ENCODE measurements at places on chromosomes 7 and 10. TPM values are rescaled to one million over a fixed set of nuclear protein-coding genes. Genes with fewer than 3 reads are reported as not detected.

SCIN gene
- 0.42 TPM for total RNA-seq

ITPRID1 gene
- total RNA-seq = not detected

SEC23IP gene
- 28.7 TPM for total RNA-seq

SUN1 gene
- 138 TPM for total RNA-seq

C1GALT1 gene
- total RNA-seq = 56.9 TPM

NCF1 gene
- 2.7 TPM for total RNA-seq

KCNH2 gene
- not detected for total RNA-seq

OLAH gene
- not detected for total RNA-seq

SHH gene
- total RNA-seq = not detected

UTF1 gene
- total RNA-seq = not detected

MYPN gene
- not detected for total RNA-seq

OGDHL gene
- 0.14 TPM for total RNA-seq

PTF1A gene
- not detected for total RNA-seq

SLC18A3 gene
- total RNA-seq = not detected

IRF5 gene
- 19.5 TPM for total RNA-seq

PRLHR gene
- total RNA-seq = not detected

MAGI2 gene
- 0.28 TPM for total RNA-seq

SPRN gene
- total RNA-seq = not detected

CCDC172 gene
- total RNA-seq = not detected

FAM180A gene
- not detected for total RNA-seq

HHEX gene
- 0.63 TPM for total RNA-seq

TSPAN15 gene
- 18.0 TPM for total RNA-seq

NHLRC2 gene
- 36.3 TPM for total RNA-seq

PPP3CB gene
- 17.2 TPM for total RNA-seq

NKX1-2 gene
- total RNA-seq = 3.3 TPM

FAM25C gene
- total RNA-seq = 8.0 TPM

CARD11 gene
- 6.1 TPM for total RNA-seq

TMEM196 gene
- total RNA-seq = not detected

ZNF138 gene
- total RNA-seq = 3.7 TPM

MCM10 gene
- 12.6 TPM for total RNA-seq

STRIP2 gene
- total RNA-seq = 3.8 TPM

MMRN2 gene
- 4.8 TPM for total RNA-seq

ZC3HAV1L gene
- 13.1 TPM for total RNA-seq

PIP gene
- not detected for total RNA-seq

STEAP1 gene
- 20.3 TPM for total RNA-seq

ZNF736 gene
- 3.2 TPM for total RNA-seq

EGR2 gene
- total RNA-seq = 0.28 TPM

ACTA2 gene
- total RNA-seq = 19.7 TPM

RARRES2 gene
- not detected for total RNA-seq

TMEM26 gene
- total RNA-seq = 0.07 TPM

PPP1R3C gene
- 6.7 TPM for total RNA-seq

KIAA1549 gene
- 1.7 TPM for total RNA-seq

PRTFDC1 gene
- total RNA-seq = 2.8 TPM

EFCAB10 gene
- total RNA-seq = 0.35 TPM

NEURL1 gene
- 0.35 TPM for total RNA-seq

FGL2 gene
- not detected for total RNA-seq

USP54 gene
- 17.1 TPM for total RNA-seq

BAG3 gene
- 82.1 TPM for total RNA-seq

HDAC9 gene
- 1.9 TPM for total RNA-seq

TMEM213 gene
- not detected for total RNA-seq

CALCR gene
- total RNA-seq = not detected

SLC16A12 gene
- total RNA-seq = not detected

CLDN4 gene
- total RNA-seq = 126 TPM

PDSS1 gene
- 15.7 TPM for total RNA-seq

STEAP1B gene
- 0.63 TPM for total RNA-seq

PNLIP gene
- total RNA-seq = not detected

COL28A1 gene
- total RNA-seq = under 0.01 TPM

All from airway epithelial cell (primary cell).